Smooth muscle cell of trachea (primary cell): ENCODE measurements at places on chromosomes 2 and 18. TPM values are rescaled to one million over a fixed set of nuclear protein-coding genes. Genes with fewer than 3 reads are reported as not detected.

The PTPN2 gene
- total RNA-seq, result 20.3 and 25.7 TPM in 2 replicates

The ARL4C gene
- total RNA-seq, result 25.3 and 74.6 TPM in 2 replicates

The TUBA4B gene
- 0.17 TPM in 1 of 2 replicates, not detected in the other for total RNA-seq

The SUMO1 gene
- 103 and 168 TPM in 2 replicates for total RNA-seq

The VAMP5 gene
- total RNA-seq, result 28.7 and 35.4 TPM in 2 replicates

The PTH2R gene
- total RNA-seq, result not detected in 2 replicates

The BOLL gene
- not detected in 2 replicates for total RNA-seq

The ITM2C gene
- 63.4 and 97.1 TPM in 2 replicates for total RNA-seq

The ZSCAN30 gene
- 21.7 and 31.7 TPM in 2 replicates for total RNA-seq

The DPYSL5 gene
- total RNA-seq, result under 0.01 TPM in 1 of 2 replicates, not detected in the other

The CYP27C1 gene
- total RNA-seq, result under 0.01 TPM in 1 of 2 replicates, not detected in the other
